ENCODE measurements at places on chromosomes 11 and 22.

DNA sequence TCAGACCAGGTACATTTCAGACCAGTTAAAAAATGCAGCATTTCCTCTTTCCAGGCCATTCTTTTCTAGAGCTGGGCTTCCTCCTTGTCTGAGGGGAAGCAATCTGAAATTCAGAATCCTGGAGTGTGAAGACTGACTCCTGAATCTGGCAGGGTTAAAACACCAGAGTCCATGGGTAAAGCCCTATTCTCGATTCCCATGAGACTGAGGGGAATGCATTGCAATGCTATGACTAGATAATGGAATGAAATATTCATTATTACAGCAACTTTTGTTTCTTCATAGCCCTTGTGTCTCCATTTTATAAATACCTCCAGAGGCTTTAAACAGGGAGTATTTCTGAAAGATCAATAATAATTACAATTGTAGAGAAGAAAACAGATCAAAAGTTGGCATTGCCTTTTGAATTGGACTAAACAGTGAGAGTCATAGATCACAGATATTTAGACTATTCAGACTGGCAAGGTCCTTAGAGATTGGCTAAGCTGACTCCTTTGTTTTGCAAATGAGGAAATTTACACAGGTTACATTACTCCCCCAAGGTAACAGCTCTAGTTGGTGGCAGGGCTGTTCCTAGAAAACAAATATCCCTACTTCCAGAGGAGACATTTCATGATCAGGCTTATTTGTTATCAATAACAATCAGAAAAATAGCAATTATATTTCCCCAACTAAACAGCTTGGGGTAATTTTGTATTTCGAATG, 632.6 kb upstream of the KIRREL3 start:
- no peak for DNase-seq

DNA sequence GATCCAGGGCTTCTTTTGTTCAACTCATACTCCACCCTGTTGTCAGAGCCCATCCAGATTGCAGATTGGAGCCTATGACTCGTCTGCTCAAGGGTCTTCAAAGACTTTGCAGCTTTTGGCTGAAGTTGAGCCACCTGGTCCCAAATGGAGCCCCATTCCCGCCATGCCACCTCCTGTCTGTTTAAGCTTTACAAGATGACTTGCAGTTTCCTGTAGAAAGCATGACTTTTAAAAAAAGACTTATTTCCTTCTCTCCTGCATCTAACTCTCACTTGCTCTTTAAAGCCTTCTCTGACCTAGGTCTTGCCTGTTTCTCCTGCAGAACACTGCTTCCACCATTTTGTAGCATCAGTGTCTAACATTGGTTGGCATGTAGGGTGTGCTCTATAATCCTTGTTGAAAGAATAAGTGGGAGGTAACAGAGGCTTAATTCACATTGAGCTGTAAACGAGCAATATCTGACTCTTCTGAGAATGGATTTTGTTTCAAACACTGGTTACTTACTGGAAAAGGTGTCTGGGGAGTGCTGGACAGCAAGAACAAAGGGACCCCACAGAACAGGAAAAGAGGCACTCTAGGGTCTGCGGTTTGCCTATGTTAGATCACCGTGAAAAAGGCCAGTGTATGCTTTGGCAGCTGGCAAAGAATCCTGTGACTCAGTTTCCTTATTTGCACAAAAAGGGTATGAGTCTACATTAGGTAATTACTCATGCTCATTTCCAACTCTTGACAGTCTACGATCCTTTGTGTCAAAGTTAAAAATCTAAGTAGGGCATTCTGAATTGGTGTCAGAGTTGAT, 30.3 kb downstream of the NF2 start:
- DNase-seq: no peak

GRCh38 chr11:86918973-86919372, 36.2 kb downstream of the FZD4 start:
- DNase-seq: no peak

GRCh38 chr11:66846671-66847091, 3.4 kb downstream of the RCE1 start:
- no peak for DNase-seq

DNA sequence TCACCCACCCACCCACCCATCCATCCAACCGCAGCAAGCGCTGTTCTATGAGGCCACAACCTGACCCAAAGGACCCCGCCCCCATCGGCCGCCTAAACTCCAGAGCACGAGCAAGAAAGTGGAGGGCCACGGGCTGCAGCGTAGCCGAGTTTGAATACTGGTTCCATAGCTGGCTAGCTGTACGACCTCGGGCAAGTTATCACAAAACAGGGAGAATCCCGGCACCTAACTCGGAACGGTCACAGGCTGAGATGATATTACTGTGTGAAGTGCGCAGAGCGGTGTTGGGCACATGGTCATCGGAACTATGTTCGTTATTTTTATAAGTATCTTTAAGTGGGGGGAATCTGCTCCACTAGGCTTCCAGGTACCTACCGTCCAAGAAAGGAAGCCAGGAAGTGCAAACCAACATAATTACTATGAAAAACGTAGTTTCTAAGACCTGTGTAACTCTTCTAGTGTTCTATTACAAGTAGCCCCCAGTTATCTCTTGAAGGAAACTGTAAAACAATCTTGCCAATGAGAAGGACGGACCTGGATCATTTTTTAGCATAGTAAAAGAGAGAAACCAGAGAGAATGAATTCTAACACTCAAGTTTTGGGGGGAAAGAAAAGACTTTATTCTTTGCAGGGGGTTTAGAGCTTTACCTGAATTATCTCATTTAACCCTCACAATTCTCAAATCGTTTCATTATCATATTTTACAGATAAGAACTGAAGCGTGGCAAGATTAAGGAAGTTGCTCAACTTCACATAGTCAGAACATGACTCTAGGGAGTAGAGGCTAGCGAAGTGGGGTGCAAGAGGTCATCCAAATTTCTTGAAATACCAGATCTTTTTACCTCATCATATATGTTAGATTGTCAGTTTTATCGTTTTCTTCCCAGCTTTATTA, 663 bp upstream of the BUD13 start:
- no peak for DNase-seq

DNA sequence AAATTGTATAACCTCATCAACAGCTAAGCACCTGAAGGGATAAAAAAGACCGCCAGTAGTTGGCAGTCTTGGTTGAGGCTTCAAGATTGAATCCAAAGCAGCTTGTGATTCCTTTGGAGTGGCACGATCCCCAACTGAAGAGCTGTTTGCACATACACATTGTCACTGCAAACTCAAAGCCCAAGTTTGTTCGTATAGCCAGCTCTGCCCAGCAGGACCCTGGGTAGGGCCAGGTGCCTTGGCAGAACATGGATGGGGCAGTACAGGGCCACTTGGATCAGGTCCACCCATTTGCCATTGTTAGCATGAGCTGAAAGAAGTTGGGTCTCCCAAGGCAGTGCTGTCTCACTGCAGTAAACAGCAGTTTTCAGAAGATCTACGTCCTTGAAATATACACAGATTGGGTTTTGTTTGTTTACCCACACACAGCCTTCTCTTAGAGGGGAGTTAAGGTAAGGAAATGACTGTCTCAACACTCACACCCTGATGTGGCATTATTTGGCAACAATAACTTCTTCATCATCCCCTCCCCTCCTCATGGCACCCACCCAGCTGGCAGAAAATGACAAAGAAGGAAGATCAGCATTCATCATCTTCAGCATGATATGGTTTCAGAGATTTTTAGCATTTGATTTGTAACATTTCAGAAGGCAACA, 132.9 kb downstream of the COMMD9 start:
- no peak for DNase-seq

DNA sequence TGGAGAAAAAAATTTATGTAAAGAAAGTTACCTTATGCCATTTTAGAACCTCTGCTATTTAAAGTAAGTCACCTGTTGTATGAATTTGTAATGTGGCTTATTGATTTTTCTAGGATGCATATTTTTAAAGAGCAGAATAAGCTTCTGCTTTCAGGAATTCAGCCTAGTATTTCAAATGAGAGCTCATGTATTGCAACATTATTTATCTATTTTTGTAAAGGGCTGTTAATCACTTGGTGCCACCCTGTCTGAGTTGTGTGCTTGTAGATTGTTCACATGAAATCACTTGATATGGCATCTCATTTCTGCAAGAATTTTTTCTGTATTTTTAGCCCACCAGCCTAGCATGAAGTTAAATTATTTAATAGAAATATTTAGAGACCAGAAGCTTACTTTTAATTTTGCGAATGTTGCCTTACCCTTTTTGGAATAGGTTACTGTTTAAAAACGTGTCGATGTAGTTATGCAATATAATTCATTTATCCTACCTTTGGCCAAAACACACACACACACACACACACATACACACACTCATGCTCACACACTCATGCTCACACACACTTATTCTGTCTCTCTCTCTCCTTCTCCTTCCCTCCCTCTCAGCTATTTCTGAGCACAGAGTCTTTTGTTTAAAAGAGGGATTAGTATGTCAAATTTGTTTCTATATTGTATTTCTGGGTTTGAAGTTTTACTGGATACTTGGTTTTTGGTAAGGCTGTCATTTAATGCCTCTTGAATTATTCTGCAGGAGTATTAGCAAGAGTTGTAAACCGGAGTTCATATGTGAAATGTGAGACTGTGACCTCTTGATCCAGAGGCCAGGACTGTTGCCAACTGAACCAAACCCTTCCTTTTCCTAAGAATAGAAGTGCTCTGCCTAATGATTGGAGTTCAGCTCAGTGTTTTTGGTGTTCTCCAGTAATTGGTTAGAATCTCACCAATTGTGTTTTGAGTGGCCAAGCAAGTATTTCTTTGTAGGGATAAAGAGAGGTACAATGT, 34.4 kb downstream of the YAP1 start:
- no peak for DNase-seq

GRCh38 chr11:36339888-36340287, 43.8 kb downstream of the PRR5L start:
- no peak for DNase-seq

- no peak for DNase-seq
Measured at GRCh38 chr11:57054817-57055216, 66.1 kb downstream of the OR5AK2 start.

DNA sequence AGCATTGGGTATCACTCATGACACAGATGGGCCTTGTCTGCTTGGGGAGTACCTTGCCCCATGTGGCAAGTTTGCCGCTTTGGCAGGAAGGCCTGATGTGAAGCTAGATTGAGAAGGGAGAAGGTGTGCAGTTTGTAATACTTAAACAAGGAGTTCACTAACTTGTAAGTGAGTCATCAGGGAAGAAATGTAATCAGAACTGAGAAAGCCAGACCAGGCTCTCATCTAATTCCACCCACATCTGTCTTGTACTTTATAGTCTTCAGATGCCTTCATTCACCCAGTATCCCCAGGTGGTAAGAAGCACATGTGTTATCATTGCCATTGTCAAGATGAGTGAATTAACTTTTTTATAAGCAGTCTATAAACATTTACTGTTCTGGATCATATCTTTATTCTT, 116.0 kb upstream of the DDI1 start:
- no peak for DNase-seq

DNA sequence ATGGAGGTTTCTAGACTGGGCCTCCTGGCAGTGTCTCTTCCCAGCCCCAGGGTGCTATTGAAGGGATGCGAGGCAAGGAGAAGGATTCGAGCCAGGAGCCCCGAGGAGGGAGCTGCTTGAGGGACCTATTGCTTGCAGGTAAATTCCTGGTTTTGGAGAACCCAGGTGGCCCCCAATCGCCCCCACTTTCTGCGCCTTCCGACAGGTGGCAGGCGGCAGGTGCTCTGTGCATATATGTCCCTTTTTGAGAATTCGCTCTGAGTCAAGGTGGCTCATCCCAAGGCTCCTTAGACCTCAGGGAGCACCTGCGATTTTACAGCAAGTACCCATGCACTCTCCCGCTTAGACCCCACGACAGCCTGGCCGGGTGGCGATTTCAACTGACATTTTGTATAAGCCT, 40.3 kb upstream of the SHISAL1 start:
- DNase-seq: no peak

DNA sequence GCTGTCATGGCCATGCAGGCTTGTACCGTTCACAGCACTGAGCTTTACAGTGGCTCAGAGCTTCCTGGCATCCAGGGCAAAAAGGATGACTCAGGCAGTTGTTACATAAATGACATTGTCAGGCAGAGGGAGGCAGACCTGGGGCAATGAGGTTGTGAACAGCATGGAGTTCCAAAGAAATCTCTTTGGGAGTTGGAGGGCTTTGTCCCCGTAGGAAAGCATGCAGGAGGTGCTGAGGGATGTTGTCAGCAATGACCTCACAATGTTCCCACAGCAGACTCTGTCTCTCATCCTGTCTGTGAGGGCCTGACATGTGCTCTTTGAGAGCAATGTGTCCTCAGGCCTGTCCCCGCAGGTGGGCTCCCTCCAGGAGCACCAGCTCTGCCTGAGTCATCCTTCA, 25.9 kb upstream of the PDE2A start:
- no peak for DNase-seq

DNA sequence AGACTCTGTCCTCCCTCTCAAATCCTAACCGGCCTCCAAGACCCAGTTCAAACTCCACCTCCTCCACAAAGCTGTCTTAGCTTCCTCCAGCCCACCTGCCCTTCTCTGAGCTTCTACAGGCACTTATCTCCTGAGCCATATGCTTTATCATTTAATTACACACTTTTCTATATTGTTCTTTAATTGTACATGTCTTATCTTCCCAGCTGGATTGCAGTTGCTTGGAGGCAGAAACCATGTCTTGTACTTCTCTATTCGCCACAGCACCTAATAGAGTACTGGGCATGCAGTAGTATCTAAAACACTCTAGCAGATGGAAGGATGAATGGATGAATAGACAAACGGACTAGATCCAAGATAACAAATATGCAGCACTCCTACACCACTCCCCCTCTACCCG, 11.3 kb downstream of the TRIM29 start:
- DNase-seq: no peak

- no peak for DNase-seq
Measured at GRCh38 chr11:62428871-62429560, 10.2 kb downstream of the SCGB1A1 start.

DNA sequence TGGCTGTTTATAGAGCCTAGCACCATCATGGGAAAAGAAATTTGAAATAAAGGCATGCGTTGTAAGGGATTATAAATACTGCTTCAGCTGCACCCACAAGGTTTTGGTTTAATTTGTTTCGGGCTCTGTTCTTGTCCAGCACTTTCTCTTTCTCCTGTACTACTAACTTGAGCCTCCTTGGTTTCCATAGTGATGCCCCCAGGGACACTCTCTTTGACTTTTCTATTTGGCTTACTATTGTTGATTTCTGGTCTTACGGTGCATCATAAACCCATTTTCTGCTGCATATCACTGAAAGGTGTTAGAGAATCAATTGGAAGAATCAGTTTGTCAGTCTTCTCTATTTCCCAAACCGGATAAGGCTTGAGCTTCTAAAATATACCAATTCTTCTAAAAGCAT, 1674.3 kb upstream of the RAG2 start:
- no peak for DNase-seq
